HS-5 (cell line): ENCODE measurements at places on chromosomes 12 and 14.

GRCh38 chr12:51926064-51926632 lies 18.8 kb downstream of the ACVRL1 start:
- DNase-seq = no peak

- no peak for DNase-seq
Measured at GRCh38 chr12:65443038-65443437, 164.6 kb downstream of the MSRB3 start.

DNA sequence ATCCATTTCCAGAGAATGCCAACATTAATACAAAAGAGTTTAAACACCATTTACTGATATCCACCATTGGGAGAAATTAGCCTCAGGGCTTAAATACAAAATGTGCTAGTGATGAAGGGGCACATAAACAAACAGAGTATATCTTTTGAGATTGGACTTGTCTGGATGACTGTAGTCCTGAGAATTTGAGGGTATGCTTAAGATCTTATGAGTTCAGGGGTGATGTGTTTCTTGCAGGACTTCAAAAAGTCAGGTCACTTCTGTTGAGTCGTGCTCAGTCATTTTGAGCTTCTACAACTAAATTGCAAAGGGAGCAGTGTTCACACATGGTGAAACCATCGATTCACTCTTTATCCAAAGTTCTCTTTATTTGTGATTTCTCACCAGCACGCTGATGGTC lies 425.7 kb downstream of the ATP23 start:
- no peak for DNase-seq

- DNase-seq = no peak
Measured at GRCh38 chr14:102084931-102085330, 1.9 kb downstream of the HSP90AA1 start.

GRCh38 chr14:81743605-81744004 lies 210.0 kb upstream of the SEL1L start:
- no peak for DNase-seq

- no peak for DNase-seq
Measured at GRCh38 chr14:102085948-102086708, 716 bp downstream of the HSP90AA1 start.

GRCh38 chr14:89507521-89507920 lies 90.5 kb upstream of the FOXN3 start:
- DNase-seq = peak; percentile 86

DNA sequence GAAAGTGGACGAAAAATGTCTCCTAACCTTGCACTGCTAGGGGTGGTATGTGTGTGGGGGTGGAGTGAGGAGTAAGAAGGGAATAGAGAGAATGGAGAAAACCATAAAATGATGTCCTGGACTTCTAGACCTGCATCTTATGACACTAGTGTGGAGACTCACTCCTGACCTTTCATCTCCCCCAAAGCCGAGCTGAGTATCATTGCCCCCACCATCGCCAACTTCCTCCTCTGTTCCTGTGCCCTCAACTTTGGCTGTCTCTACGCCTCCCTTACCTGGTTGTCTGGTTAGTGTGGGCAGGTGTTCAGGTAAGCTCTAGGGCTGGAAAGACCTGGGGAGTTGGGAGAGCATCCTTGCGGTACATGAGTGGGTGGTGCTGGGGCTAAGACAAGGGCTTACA lies 4.5 kb upstream of the KLHL33 start:
- DNase-seq = no peak

DNA sequence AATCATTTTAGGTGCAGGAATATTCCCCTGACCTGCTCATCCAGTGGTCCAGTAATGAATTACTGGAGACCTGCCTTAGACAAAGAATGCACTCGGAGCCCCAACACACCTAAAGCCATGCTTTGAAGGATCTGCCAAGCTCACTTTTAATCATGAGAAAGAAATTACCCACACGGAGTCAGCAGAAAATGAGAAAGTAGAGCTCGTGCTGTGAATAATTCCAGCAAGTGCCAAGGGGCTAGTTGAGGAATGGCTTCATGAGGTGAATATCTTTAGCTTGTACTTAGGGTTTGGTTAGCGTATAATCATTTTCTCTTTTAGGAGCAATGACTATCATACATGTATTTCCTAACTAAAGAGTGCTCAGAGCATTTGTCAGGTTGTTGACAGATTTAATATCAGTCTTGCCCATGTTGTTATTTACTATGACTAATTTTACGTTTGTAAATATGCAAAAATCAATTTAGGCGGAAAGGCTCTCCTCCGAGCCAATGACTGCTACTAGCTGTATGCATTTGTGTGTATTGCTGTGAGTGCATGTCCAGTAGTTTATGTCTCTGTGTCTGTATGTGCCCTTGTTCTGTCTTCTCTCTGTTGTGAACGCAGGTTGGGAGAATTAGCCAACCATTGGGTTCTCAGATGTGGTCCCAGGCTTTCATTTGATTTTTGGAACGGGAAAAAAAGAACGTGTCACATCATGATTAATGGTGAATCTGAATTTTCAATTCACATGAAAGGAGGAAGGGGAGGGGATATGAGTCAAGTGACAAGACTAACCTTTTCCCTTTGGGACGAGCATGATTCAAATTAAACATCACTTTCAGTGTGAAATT lies 98.4 kb downstream of the RMST start:
- DNase-seq = no peak

DNA sequence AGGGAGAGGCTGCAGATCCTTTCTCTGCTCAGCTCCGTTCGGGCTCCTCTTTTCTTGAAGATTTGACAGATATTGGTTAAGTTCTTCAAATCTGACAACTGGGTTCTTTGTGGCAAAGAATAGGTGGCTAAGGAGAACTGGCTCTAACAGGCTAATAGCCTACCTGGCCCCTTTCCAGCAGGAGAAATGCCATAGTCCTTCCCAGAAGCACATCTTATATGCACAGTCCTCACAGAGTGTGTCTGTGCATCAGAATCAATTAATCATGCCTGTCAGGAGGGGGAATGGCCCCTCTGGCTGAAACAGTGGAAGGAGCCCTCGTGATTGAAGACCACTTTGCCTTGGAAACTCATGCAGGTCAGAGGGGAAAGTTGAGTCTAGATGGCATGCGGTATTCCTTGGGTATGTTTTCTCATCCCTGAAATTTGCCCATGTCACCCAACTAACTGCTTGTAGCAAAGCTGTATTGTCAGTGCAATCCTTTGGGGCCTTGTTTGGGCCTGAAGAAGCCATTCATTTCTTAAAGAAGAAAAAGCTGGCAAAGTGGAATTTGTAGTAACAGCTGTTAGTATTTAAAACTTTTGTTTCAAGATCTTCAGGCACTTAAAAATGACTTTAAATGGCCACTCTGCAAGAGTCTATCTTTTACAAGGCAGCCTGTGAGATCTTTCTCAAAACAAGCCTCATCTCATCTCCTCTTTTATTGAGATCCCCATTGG lies 251.5 kb downstream of the ZFP36L1 start:
- no peak for DNase-seq

GRCh38 chr12:85413266-85413665 lies 133.2 kb downstream of the ALX1 start:
- peak; percentile 32 for DNase-seq

DNA sequence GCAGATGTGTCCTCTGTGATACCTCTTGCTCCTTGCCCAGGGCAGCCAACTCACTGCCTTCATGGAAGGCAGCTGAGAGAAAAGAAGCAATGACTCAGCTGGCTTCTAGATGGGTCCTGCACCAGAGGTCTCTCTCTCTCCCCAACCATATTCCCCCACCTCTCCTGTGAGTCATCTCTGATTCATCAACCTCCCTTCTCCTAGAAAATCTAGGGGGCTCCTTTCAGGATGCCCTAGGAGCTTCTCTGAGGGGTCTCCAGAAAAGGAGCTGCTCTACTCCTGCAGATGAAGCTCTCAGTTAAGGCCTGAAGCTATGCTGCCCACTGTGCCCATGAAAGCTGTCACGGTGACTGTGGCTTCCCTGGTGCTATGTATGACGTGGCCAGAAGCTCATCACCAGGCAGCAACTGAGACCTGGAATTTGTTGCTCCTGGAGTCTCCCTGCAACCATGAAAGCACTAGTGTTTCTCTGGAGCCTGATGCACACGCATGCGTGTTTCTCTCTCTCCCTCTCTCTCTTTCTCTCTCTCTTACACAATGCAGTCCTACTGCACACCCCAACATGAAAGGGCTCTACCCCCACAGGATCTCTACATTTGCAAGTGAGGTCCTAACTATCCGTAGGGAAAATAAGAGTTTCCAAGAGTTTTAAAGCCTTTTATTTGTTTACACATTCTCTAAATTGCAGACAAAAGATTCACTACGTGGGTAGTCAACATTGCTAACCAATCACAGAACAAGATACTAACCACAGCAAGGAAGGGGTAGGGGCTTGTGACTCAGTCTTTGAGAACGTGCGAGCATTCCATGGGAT lies 285.3 kb downstream of the DPF3 start:
- peak; percentile 86 for DNase-seq

DNA sequence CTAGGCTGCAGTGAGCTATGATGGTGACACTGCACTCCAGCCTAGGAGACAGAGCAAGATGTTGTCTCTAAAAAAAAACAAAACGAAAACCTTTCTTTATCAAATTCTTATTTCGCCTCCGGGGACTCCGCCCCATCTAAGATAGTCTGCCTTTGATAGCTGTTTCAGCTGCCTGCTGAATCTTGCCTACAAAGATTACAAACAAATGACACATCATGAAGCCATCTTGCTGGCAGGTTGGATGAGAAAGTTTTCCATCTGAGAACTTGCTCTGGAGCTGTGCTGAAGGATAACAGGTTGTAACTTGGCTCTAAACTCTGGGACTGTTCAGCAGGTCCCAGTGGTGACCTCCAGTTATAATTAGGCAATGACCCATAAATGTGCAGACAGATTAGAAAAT lies 41.8 kb upstream of the AEBP2 start:
- DNase-seq = no peak

DNA sequence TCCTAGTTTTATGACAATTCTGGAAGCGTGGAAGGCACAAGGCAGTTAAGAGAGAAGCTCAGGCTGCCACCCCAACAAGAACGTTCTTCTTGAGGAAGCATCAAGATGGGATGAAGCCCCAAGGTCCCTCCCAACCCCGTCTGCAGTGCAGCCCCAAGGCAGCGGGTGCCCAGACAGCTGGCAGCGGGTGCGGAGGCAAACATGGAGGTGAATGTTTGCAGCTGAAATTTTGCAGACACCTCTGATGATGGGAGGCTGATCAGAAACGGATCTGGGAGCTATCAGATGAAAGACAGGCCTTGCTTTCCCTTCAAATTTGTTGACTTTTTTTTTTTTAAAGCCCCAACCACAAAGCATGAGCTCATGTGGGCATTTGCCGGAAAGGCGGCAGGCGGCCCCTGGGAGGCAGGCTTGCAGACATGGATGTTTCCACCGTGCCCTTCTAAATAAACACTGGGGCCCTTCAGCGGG lies 230.7 kb upstream of the RTL1 start:
- no peak for DNase-seq

- DNase-seq = no peak
Measured at GRCh38 chr12:50529345-50529744, 24.6 kb downstream of the DIP2B start.

DNA sequence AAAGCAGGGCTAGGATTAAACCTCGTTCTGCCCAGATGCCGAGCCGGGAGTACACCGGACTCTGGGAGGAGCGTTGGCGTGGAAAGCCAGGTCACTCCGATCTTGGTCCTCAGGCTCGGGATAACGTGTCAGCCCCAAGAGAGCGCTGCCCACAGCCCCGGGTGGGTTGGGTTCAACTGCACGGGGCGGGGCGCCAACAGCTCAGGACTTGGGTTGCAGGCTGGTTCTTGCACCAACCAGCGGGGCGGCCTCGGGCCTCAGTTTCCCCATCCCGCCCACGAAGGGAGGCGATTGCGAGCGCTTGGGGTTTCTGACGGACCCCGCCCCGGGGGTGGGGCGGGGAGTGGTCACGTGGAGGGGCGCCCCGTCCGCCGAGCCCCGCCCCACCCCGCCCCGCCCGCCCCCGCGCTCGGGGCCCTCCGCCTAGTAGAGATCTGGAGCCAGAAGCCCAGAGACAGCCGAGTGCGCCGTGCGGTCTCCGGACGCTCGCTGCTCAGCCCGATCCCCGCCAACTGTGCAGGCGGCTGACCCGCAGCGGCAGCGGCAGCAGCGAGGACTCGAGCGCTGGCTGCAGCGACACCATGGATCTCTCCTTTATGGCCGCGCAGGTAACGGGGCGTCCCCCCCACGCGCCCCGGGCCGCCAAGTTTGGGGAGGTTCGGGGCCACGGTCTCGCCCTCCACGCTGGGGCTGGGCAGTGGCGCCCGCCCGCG lies at the start of gene C14orf132:
C14orf132 (plus strand) TSS at position 443 of the 713 bp plus-strand sequence; CDS start at position 582, 139 bp downstream.
- DNase-seq = no peak

GRCh38 chr12:102883204-102883799 lies 33.7 kb downstream of the PAH start:
- DNase-seq = no peak

- no peak for DNase-seq
Measured at GRCh38 chr14:63277591-63278183, 41.0 kb downstream of the GPHB5 start.

GRCh38 chr14:44963775-44964380 lies 1.9 kb downstream of the TOGARAM1 start:
- DNase-seq = no peak

DNA sequence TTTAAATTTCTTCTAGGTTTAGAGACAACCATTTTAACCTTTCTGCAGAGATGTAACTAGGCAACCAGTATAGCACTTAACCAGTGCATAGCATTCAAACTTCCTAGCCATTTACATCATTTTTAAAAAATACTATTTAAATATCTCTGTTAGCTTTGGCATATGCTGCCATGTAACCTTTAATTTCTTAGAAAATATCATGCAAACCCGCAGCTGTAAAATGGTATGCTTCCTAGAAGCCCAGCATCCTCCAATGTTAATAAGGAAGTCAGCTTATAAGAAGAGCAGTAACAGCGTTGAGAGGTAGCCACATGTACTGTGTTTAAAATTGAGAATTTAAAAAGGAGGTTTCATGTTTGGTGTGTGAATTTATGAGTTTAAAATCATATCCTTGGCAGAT lies 22.8 kb downstream of the GNG2 start:
- DNase-seq = no peak

DNA sequence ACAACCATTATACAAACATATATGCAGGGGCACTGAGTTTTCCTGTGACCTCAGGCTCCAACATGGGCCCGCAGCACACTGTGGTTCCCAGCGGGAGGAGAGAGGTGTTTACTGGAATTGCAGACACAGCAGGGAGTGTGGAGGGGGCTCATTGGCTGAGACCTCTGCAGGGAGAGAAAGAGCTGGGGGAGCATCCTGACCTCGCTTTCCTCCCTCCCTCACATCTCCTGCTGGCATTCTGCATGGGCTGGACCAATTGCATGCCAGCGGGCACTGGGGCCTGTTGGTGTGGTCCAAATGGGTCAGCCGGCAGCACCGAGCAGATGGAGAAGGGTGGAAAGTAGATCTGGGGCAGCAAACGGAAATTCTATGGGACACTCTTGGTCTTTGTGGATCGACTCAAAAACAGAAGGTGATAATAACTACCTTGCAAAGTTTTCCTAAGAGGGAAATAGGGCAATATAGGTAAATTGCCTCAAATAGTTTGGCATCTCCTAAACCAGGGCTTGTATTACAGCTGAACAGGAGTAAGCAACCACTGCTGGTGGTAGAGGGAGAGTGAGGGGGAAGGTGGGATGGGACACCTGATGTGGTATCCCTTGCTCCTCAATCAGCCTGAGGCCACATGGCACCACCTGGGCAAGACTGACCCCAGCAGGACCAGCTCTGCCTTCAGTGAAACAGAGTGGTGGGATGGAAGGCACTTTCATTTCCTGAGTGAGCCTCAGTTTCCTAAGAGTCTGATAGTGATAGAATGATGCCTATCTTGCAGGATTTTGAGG lies 86.9 kb downstream of the NTF3 start:
- DNase-seq = no peak
